ENCODE measurements at places on chromosomes 2 and 18.

DNA sequence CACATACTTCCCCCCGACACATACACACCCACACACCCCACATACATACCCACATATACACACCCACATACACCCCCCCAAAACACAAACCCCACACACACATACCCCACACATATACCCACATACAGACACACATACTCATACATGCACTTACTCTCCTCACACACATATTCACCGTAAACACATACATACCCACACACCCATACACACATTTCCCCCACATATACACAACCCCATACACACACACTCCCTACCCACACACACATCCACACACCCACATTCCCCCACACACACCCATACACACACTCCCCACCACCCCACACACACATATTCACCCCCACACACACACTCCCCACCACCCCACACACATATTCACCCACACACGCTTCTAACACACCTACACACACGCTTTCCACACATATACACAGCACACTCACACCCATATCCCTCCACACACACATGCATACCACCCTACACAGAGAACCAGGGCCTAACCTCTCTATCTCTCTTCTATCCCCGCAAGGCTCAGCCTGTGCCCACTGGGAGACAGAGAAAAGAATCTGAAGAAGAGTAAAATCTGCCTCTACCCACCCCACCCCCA, 182.4 kb upstream of the ETAA1 start:
- DNase-seq, result no peak

GRCh38 chr2:160415991-160416390, 77.6 kb downstream of the RBMS1 start:
- no peak for DNase-seq

- no peak for DNase-seq
Observed at GRCh38 chr2:21772624-21773023, 648.9 kb downstream of the TDRD15 start.

GRCh38 chr18:33616556-33616955, 38.5 kb downstream of the ASXL3 start:
- DNase-seq, result no peak

DNA sequence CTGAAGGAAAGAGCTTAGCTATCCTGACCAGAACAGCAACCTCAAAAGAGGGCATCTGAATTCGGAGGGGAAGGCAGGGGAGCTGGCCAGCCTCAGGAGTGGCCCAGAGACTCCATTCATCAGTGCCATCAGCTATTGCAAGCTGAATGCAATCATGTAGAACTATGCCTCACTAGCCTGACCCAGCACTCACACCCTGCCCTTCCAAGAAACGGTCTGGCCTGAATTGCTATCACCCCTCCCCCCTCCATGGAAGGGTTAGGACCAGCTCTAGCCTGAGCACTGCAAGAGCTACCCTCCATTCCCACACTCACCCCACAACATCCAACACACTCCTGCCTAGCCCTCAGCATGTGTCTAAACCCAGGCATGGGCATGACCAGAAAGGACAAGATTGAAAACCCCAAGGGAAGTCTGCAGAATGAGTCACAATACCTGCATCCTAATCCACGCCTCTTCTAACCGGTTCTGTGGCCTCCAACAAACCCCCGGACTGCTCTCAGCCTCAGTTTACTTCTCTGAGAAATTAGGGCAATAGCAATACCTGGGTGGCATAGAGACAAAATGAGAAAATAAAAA, 120.3 kb downstream of the BCL11A start:
- no peak for DNase-seq

DNA sequence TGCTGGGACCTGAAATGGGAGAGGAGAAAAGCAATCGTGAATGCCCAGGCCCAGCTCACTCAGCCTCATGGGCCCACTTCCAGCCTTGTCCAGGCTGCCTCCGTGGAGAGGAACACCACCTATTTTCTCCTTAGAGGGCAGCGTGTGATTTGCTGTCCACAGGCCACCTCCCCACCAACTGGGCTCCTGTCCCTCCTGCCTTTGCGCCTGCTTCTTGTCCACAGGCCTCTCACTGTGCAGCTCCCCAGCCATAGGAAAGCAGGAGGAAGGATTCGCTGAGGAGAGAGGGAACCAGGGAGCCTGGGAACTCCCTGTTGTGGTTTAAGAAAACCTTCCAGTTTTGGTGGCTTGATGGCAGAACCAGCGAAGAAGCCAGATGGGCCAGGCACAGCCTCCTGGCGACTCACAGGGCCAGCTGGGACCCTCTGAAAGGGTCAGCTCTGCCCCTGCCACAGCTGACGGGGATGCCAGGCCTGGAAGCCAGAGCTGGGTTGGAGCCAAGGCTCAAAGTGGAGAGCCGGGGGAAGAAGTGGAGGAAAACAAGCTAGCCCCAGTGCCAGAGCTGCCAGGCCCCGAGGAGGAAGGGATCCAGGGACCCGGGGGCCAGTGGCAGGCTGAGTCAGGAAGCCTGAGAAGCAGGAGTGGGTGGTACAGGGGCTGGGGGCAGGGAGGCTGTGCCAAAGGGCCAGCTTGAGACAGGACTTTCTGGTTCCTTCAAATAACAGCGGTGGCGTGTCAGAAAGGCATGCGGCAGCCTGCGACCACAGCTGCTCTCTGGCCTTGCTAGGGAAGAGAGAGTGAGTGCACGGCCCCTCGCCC, 9.9 kb downstream of the TMBIM1 start:
- DNase-seq, result no peak
